NCI-H2107 (cell line): ENCODE measurements at places on chromosomes 16 and 17.

- no peak for DNase-seq
Measured at GRCh38 chr17:81249223-81250040, 10.3 kb downstream of the NDUFAF8 start.

- DNase-seq = no peak
Measured at GRCh38 chr16:15961571-15962090, 12.2 kb downstream of the ABCC1 start.

DNA sequence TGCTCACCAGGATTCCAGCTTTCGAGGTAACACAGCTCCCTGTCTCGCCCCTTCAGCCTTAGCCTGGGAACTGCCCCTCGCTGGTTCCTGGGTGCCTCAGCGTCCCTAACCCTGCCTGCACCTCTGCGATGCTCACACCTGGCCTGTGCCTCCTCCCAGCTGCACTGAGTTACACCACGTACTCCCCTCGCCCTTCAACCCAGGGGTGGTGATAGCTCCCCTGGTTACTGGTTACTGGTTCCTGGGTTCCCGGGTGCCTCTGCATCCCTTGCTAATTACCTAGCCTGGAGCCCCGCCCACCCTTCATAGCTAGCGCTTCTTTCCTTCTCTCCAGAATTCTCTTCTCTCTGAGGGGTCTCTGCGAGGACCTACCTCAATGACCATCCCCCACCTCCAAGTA, 65.3 kb upstream of the PLCG2 start:
- no peak for DNase-seq

- DNase-seq = no peak
Measured at GRCh38 chr17:81557276-81558114, 5.3 kb upstream of the FAAP100 start.

DNA sequence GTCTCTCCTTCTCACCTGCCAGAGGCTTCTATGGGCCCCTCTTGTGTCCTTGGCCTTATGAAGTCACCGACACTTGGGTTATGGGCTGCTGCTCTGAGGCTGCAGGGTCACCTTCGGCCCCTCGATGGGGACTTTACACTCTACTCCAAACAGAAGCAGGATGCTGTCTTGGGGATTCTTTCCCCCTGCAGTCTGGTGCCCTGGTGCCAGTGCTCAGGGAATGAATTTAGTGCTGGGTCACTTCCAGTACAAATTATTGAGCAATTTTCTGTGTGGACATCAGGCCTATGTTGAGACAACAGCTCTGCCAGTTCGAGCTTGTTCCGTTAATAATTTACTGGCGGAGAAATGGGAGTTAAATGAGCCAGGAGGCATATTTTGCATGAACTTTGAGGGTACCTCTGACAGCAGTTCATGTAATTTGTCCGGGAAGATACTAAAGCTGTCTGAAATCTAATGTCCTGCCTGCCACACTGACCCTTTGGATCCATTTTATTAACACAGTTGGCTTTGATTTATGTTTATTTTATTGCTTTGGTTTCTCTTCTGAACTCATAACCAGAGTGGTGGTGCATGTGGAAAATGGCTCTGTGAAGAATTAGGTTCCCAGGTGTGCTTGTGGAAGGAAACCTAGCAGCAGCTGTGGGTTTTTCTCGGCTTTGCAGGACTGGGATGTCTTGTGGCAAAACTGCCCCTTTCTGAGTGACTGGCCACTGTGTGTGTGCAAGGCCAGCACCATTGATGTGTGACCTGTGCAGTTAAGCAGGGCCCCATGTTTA, 34.1 kb upstream of the DHX8 start:
- DNase-seq = no peak

DNA sequence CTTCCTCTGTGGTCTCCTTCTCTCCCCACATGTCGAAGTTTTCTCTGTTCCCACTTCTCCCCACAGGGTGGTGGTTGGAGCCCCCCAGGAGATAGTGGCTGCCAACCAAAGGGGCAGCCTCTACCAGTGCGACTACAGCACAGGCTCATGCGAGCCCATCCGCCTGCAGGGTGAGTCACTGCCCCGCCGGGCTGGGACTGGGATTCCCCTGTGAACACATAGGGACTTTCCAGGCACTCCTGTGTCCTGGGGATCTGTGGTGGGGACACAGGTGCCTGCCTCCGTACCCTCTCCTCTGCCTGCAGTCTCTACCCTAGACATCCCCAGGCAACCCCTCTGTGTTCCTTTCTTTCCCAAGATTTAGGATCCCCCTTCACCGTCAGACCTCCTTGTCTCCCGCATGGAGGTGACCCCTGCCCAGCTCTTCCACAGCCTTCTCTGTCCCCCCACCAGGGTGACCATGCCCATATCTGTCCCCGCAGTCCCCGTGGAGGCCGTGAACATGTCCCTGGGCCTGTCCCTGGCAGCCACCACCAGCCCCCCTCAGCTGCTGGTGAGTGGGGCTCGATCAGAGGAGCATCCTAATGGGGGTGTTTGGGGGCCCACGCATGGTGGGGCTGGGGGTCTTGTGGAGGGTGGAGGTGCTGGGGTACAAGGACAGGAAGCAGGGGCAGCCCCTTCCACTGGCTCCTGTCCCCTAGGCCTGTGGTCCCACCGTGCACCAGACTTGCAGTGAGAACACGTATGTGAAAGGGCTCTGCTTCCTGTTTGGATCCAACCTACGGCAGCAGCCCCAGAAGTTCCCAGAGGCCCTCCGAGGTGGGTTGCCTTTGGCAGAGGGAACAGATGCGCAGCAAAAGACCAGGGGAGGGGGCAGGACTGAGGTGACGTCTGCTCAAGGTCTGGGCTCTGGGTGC, 5.8 kb downstream of the ITGAM start:
- no peak for DNase-seq

- no peak for DNase-seq
Measured at GRCh38 chr17:6711681-6712057, 1.5 kb downstream of the SLC13A5 start.

DNA sequence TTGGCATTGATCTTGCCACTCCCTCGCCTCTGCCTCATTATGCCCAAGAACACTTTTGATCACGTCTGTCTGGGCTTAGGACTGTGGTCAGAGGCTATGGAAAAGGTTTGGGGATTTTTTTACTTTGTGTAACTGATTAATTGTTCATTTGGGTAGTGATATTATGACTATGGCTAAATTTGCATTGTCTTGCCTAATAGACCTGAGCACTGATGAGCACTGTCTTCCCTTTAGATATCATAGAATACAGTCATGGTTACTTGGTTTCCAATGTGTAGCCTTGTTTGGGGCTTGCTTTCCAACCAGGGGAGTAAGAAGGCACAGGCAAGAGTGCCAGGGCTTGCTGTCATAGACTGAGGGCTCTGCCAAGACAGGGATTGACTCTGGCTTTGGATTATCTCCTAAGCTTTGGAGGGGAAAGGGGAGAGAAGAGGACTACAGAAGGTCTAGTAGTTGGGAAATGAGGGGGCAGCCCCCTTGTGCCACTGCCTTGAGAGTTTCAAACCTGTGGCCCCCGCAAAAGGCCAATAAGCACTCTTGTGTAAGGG, 13.7 kb downstream of the LIMD2 start:
- no peak for DNase-seq

DNA sequence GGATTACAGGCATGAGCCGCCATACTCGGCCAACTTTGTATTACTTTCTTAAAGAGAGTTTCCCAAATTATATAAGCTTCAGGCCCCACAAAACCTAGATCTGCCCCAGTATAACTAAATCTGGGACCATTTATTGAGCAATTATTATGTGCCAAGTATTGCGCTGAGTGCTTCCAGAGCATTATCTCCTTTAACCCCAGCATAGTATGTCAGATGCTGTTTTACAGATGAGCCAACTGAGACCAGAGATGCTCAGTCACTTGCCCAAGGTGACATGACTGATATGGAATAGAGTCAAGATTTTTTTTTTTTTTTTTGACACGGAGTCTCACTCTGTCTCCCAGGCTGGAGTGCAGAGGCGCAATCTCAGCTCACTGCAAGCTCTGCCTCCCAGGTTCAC, 1.9 kb upstream of the ERBB2 start:
- DNase-seq = no peak

- no peak for DNase-seq
Measured at GRCh38 chr16:3401719-3402397, 843 bp downstream of the ZNF174 start.
